NCI-H2171 treated with DMSO at 0.1 percent for 48 hours (cell line): ENCODE measurements at places on chromosomes 13 and 19.

GRCh38 chr13:37695200-37695599 is 96.6 kb upstream of the POSTN start:
- DNase-seq: no peak

GRCh38 chr13:113179374-113180230 is 21.2 kb downstream of the PROZ start:
- DNase-seq: no peak

DNA sequence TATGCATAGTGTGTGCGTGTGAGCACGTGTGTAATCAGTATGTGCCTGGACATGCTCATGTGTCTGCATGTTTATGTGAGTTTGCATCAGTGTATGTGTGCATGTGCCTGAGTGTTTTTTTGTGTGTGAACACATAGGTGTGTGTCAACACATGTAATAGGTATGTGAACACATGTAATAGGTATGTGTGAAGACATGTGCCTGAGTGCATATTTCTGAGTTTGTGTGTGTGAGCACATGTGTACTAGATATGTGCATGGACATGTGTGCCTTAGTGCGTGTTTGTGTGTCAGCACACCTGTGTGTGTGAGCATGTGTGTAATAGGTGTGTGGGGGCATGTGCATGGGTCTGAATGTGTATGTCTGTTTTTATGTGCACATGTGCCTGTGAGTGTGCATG is 7.4 kb downstream of the SPPL2B start:
- DNase-seq: no peak

- DNase-seq: peak; percentile 51
Measured at GRCh38 chr13:70604448-70604847, 496.2 kb upstream of the KLHL1 start.

DNA sequence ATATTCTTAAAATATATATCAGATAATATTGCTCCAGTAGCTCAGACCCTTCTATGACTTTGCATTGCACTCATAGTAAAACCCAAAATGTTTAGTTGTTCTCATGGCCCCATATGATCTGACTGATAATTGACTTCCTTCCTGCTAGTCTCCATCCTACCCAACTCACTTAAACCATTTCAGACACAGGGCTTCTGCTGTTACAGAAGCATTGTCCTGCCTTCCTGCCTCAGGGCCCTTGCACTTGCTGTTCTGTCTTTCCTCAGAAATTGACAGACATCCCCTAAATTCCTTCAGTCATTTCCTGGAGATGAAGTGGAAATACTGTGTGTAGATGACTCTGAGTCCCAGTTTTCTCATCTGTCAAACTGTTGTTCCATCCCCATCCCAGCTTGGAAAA is 19.7 kb downstream of the FBXL12 start:
- DNase-seq: no peak

DNA sequence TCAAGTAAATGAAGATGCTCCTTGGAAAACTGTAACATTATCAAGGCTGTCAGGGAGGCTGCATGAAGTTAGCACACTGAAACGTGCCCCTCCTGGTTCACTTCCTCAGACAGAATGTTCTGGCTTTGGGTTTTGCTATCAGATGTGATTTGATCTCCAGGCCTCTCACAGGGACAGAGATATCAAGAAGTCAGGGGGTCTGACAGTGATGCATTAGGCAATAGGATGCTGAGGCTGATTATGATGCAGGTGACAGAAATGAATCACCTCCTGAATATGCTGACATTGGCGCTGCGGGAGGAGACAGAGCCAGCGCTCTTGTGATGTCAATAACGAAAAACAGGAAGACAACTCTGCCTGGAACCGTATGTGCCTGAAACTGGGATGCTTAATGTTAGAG is 278.5 kb downstream of the DCT start:
- DNase-seq: no peak

DNA sequence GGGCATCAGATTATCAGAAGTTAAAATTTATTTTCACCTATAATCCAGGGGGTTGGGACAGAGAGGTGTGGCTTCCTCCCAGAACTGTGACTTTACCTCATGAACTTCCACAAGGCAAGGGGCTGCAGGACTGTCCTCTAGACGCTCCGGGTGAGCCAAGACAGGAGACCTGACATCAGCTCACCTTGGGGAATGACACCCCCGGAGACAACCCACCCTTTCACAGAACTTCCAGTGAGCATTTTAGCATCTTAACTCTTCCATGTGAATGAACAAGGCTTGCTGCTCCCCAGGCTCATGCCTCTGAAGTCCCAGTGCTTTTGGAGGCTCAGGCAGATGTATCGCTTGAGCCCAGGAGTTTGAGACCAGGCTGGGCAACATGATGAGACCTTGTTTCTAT is 29.4 kb upstream of the TFDP1 start:
- no peak for DNase-seq

DNA sequence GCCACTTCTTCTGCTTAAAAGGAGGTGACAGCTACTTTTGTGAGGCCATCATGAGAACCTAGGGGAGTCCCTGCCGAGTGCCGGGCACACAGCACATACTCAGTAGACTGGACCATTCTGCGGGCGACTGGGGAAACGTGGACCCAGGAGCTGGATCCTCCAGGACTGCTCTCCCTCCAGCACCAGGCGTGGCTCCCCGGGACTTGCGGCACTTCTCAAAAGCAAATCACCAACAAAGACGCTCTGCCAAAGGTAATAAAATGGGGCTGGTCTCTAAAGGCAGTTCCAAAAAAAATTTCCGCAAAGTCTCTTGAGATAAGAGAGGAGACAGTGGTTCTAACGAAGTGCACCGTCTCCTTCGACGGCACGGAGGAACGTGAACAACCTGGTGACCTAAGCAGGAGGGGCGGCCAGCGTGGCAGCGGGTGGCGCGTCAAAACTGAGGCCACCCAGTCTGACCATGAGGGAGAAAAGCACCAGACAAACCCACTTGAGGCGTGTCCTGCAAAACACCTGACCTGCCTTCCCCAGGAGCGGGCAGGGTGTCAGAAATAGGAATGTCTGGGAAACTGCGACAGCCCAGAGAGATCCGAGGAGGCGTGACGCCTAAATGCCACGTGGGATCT is 1.4 kb upstream of the TMPRSS9 start:
- no peak for DNase-seq

- DNase-seq: no peak
Measured at GRCh38 chr19:869245-870177, 10.0 kb downstream of the CFD start.

GRCh38 chr13:73757481-73758233 is 376.5 kb downstream of the KLF12 start:
- no peak for DNase-seq

GRCh38 chr13:100898431-100898830 is 223.8 kb upstream of the TMTC4 start:
- DNase-seq: peak; percentile 83

DNA sequence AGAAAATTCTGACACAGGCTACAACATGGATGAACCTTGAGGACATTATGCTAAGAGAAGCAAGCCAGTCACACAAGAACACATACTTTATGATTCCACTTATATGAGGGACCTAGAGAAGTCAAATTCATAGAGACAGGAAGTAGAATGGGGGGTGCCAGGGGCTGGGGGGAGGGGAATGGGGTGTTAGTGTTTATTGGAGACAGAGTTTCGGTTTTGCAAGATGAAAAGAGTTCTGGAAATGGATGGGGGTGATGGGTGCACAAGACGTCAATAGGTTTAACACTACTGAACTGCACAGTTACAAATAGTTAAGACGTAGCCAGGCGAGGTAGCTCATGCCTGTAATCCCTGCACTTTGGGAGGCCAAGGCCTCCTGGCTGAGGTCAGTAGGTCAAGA is 3.5 kb upstream of the ZNF787 start:
- no peak for DNase-seq

GRCh38 chr13:97853550-97853949 is 99.9 kb upstream of the IPO5 start:
- DNase-seq: no peak

- DNase-seq: no peak
Measured at GRCh38 chr19:16319481-16319880, 5.1 kb upstream of the KLF2 start.
